Activated CD8-positive, alpha-beta memory T cell treated with anti-CD3 and anti-CD28 coated beads, Interleukin-2, amount 50 U/mL, for 48 hours (primary cell): ENCODE measurements at places on chromosomes 13 and 19.

- DNase-seq, result peak; percentile 99
Measured at GRCh38 chr19:44891016-44891882, at the start of gene TOMM40. TOMM40 (plus strand) TSS chr19:44891254; CDS start chr19:44891416, 162 bp downstream.

DNA sequence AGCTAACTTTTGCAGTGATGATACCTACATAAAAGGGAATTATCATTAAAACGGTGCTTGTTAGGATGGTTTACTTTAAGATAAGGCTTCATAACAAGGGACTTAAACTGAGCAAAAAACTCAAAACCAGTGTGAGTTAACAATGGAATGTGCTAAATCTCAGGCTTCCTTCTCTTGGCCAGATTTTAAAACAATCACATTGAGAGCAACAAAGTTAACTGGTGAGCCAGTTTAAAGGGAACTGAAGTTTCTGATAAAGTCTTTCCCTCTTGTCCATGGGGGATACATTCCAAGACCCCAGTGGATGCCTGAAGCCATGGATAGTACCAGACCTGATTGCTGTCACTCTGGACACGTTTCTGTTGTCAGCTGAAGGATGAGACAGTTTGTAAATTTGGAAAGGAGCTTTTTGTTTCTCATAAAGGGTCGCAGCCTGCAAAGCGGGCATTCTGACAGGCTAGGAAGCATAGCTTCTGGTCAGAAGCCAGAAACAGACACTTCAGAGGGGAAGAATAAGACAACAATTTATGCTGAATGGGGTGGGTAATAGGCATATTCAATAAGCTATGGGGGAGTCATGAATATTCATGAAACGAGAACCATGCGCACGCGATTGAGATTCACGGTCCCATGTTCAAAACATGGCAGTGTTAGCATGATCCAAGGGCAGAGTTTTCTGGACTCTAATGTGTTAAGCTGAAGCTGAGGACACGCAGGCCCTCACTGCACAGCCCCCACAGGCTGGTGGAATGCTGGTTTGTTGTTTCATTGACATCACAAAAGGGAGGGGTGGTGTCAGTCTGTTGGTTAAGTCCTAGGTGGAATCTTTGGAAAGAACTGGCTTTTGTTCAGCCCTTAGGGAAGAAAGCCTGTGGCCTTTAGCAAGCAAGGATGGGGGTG lies 150.6 kb upstream of the RNF113B start:
- DNase-seq, result no peak

- no peak for DNase-seq
Measured at GRCh38 chr19:41801792-41802211, 5.4 kb downstream of the CEACAM3 start.

DNA sequence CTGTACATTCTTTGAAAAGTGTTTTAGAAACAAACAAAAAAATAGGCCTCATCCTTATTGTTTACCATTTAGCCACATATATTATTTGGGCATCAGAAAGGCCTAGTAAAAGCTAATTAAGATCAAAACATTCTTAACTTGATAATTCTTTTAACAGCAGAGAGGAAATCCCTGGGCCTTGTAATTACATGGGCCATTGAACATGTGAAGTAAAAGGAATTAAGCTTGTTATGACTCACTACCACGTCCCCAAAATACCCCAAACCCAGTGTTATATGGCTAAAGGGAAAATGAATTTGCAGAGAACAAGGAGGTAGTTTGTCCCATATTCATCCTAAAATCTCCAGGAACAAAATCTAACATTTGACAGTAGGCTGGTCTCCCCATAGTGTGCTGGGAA lies 439.8 kb downstream of the ITGBL1 start:
- DNase-seq, result no peak

DNA sequence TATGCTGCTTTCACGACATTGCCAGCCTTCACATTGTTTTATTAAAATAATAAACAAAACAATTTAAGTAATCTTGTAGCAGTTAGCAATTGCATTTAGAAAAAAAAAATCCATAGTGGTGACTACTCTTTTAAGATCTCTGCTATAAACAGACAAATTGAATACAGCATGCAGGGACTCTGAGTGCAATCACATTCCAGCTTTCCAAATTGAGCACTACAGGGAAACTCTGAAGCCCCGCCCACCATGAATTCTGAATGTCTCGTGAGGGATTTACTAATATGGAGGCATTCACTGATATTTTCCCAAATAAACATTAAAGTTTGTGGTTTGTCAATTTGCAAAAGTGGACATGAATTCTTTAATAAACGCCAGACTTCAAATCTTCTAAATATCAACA lies 698.8 kb downstream of the LIG4 start:
- no peak for DNase-seq

DNA sequence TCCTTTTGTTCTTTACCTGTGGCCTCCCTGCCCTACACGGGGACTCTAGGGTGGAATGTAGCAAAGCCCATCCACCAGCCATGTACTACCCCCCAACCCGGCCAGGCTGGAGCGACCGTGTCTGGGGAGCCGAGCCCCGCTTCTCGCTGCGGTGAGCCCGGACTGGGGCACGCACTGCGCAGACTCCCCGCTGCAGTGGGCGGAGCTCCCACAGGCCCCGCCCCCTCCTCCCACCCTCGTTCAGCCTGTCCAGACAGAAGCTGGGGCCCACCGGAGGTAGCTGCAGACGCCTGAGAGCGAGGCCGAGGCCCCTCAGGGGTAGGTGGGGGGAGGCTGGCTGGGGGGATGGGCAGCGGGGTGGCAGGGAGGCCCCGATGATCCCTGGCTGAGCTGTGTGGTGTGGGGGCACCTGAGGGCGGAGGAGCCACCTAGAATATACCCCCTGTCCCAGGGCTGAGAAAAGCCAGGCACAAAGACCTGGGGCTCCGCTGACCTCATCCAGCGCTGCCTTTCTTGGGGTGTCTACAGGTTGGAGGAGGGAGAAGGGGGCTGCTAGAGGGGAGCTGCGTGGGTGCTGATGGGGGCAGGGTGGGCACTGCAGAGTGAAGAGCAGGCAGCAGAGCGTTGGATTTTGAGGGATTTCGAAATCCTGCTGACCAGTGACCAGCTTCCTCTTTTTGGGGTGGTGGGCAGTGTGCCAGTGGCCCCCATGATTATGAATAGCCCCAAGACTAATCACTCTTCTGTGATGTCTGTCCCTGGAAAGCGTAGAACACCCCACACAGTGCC lies 17.3 kb downstream of the PLD3 start:
- DNase-seq, result peak; percentile 87

GRCh38 chr13:110616103-110617101 lies 1.1 kb downstream of the NAXD start:
- DNase-seq, result peak; percentile 69

- no peak for DNase-seq
Measured at GRCh38 chr19:17765069-17765618, 13.9 kb downstream of the FCHO1 start.

DNA sequence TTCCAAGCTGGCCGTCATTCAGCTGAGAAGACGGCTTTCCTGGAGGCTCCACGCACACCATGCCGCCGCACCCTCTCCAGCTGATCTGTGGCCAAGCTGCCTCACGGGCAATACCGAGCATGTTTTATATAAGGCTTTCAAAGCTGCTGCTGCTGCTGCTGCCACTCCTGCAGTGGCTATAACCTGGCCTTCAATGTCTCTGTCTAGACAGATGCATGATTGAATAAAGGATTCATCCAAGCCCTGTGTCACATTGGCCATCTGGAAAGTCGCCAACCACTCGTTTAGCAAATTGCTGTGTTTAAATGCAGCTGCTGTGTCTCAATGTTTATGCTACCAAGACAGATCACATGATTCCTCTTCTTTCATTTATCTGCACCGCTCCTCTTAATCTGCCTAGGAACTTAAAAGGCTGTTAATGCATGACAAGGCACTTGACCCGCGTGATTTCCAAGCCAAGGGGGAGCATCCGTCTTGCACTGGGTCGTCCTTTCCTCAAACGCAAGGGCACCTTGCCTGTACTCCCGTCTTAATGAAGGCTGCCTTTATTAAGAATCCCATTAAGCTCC lies 114.3 kb downstream of the TEX26 start:
- peak; percentile 50 for DNase-seq

GRCh38 chr19:54333586-54334298 lies 5.2 kb downstream of the LILRA4 start:
- no peak for DNase-seq

GRCh38 chr13:59274958-59275727 lies 888.6 kb downstream of the DIAPH3 start:
- DNase-seq, result no peak

GRCh38 chr19:37738371-37738770 lies 18.8 kb upstream of the ZNF607 start:
- DNase-seq, result no peak

GRCh38 chr13:113506025-113506685 lies 15.6 kb upstream of the DCUN1D2 start:
- no peak for DNase-seq

DNA sequence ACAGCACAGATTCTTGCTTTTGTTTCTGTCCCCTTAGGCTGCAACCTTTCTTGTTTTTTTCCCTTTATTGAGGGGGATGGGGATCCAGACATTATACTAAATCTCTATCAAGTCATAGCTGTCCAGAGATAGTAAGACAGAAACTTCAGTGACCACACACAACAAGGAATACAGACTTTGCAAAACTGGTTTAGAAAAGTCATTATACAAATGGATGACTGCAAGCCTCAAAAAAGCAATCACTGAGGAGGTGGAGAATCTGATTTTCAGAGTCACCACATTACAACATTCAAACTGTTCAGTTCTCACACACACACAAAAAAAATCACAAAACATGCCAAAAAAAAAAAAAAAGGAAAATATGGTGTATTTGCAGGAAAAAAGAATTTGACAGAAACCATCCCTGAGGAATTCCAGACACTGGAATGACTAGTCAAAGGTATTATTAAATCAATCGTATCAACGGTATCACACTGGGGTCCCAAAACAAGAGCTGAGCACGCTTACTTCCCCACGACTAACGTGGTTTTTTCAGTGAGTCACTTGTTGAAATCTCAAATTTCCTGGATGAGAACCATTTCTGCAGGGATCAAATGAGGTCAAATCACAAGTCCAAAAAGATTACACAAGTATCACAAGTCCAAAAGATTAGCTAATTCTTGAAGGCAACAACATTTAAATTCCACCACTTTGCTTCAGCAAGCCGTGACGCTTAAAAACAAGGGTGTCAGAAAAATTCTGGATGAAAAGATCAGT lies 41.2 kb downstream of the USP12 start:
- no peak for DNase-seq

GRCh38 chr19:4503132-4503824 lies 15.0 kb downstream of the PLIN4 start:
- DNase-seq, result no peak

DNA sequence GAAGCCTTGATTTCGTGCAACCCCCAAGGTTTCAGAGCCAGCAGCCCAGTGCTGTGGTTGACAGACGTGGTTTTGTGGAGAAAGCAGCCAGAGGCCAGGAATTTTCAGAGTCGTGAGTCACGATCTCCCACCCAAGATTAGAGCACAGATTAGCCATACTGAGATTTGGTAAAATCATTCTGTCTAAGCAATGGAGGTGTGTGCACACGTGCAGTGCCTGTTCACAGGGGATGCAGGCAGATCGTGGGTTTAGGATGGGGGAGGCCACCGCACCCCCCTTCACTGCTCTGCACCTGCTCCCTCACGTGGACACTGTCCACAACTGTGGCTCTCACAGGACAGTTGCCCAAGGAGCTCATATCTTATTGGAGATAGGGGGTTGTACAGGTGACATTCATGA lies 46.6 kb upstream of the GPR183 start:
- DNase-seq, result no peak

- no peak for DNase-seq
Measured at GRCh38 chr19:11038511-11038910, 50.8 kb upstream of the LDLR start.

- DNase-seq, result no peak
Measured at GRCh38 chr13:51719394-51719793, 84.6 kb downstream of the DHRS12 start.

DNA sequence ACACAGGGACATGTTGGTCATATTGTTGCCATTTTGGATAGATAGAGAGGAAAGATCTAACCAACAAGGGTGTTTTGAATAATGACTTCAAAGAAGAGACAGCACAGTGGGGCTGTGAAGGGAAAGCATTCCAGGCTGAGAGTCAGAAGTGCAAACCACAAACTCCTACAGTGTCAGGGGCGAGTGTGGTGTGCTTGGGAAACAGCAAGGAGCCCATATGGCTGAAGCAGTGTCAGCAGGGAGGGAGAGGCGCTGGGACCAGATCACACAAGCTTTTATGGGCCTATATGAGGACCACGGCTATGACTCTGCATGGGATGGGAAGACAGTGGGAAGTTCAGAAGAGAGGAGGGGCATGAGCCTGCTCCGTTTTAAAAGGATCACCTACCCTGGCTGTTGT lies 166.4 kb downstream of the MYO16 start:
- no peak for DNase-seq

GRCh38 chr13:101267656-101268055 lies 148.7 kb downstream of the NALCN start:
- no peak for DNase-seq

- DNase-seq, result no peak
Measured at GRCh38 chr13:38902551-38902950, 88.1 kb downstream of the STOML3 start.

DNA sequence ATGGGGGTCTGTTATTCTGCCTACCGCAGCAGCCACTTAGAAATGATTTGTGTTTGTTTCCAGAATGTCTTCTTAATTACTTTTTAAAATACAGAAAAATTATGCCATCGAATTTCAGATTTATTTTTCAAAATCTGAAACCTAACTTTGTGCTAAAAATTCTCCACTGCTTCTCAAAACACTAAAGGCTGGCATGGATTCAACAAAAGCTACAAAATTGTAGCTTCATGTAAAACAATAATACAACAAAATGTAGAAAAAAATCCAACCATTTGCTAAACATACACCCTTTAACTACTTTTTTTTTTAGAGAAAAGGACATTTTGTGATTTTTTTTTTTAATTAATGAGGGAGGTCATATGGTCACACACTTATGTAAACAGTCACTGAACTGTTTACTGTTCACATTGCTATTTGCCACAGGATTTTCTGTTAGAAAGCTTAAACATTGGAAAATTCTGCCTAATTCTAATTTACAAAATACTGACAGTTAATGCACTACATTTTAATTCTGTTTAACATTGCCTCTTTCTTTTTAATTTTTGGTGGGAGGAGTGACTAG lies 606.6 kb downstream of the DCT start:
- no peak for DNase-seq

GRCh38 chr13:106865716-106866440 lies 297.9 kb upstream of the ARGLU1 start:
- DNase-seq, result no peak

GRCh38 chr13:20832861-20833260 lies 59.1 kb upstream of the EEF1AKMT1 start:
- DNase-seq, result no peak

DNA sequence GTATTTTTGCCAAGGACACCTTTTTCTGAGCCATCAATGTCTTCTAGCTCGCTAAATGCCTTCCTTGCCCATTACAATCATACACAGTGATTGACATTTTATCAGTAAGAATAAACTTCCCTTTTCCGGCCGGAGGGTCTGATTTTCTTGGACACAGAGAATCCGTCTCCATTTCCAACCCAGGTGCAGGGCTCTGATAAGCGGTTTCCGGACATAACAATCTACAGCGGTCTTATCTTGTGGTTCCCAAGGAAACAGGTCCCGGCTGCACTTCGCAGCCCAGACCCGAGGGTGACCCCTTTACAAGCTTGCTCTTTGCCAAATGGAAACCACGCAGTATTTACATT lies 5.1 kb upstream of the ZNF77 start:
- DNase-seq, result no peak

- DNase-seq, result no peak
Measured at GRCh38 chr13:24247016-24247415, 62.4 kb upstream of the C1QTNF9 start.

GRCh38 chr19:45862564-45863334 lies at the start of gene SYMPK:
SYMPK (minus strand) TSS chr19:45863147; CDS start chr19:45854495, 8,652 bp downstream.
- DNase-seq, result peak; percentile 98
